ENCODE measurements at places on chromosomes 16 and 17. TPM values are rescaled to one million over a fixed set of nuclear protein-coding genes. Genes with fewer than 3 reads are reported as not detected.

- DNase-seq = no peak
Observed at GRCh38 chr16:56795011-56795410, 65.1 kb downstream of the NUP93 start.

C17orf78 gene
- total RNA-seq = not detected

GRCh38 chr17:17345294-17345597, 42.1 kb downstream of the NT5M start:
- no peak for DNase-seq

RHBDL1 gene
- 0.95 TPM for total RNA-seq

CCL13 gene
- total RNA-seq = 1.6 TPM

PDIA2 gene
- 1.1 TPM for total RNA-seq

TMEM238L gene
- total RNA-seq = 4.1 TPM

DNASE1L2 gene
- 0.74 TPM for total RNA-seq

TEN1 gene
- total RNA-seq = 13.9 TPM

DNA sequence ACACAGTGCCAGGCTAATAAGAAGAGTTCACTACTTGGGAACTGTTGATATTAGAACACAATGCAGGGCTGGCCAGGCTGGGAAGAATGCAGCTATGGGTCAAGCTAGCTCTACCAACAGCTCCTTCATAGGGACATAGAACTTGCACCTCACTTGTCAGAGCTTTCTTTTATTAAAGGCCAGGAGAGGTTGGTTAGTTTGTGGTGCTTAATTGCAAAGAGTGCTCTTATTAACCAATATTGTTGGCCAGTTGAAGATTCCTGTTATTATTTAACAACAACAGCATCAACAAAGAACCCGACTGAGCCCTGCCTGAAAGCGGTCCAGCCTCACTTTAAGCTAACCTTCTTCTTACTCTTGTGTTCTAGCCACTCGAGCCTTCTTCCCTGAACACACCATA, 43.4 kb upstream of the ANKFN1 start:
- DNase-seq = no peak

DNA sequence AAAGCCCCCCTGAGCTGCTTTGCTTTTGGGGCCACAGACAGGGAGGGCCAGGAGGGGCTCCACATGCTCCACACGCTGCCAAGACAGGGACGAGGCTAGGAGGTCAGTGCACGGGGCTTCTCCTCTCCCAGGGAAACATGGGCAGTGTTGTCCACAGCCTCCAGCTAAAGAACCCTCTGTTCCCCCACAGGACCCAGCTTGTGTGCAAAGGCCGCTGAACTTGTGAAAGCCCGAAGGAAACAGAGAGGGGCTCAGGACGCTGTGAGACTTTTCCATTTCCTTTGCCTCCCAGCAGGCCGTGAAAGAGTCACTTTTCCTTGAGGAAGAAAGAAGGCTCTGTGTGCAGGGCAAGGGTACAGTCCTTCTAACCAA, 9.7 kb downstream of the CDRT4 start:
- DNase-seq = peak; percentile 32

LRRC37A gene
- total RNA-seq = 4.5 TPM

VAT1L gene
- 33.2 TPM for total RNA-seq

DNA sequence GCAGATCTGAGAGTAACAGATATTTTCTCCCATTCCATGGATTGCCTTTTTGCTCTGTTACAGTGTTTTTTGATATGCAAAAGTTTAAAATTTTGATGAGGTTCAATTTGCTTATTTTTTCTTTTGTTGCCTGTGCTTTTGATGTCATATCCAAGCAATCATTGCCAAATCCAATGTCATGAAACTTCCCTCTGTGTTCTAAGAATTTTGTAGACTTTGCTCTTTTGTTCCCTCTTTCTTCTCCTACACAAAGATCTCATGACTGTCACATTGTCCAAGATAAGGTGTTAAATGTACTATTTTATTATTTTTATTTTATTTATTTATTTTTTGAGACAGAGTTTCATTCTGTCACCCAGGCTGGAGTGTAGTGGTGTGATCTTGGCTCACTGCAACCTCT, 18.9 kb upstream of the KCNH6 start:
- DNase-seq = no peak

TAT gene
- total RNA-seq = not detected

GRCh38 chr17:41442739-41443138, 2.0 kb upstream of the KRT38 start:
- DNase-seq = no peak

DNA sequence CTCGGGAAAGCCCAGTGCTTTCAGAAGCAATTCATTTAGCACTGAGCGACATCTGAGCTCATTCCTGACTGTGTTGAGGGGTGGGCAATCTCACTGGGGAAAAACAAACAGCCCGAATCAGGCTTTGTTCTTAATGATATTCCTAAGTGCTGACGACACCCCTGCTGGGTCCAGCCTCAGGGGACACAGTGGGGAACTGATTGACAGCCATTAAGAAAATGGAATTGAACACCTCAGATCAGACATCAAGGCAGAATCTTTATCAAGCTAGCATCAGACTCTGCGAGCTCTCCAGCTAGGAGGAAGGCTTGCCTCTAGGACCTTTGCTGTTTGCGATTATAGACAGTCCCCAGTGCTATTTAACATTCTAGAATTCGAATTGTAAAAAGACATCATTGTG, 22.5 kb upstream of the LYRM9 start:
- no peak for DNase-seq

GRCh38 chr16:56866955-56867830, 2.2 kb downstream of the SLC12A3 start:
- DNase-seq = no peak

TUFM gene
- 44.4 TPM for total RNA-seq

GRCh38 chr17:79670537-79671084, 59.8 kb upstream of the RBFOX3 start:
- no peak for DNase-seq

CD300H gene
- total RNA-seq = not detected

GRCh38 chr16:88974080-88974915, 2.7 kb downstream of the CBFA2T3 start:
- DNase-seq = no peak

- no peak for DNase-seq
Observed at GRCh38 chr16:11675561-11676511, 7.6 kb downstream of the SNN start.

DNA sequence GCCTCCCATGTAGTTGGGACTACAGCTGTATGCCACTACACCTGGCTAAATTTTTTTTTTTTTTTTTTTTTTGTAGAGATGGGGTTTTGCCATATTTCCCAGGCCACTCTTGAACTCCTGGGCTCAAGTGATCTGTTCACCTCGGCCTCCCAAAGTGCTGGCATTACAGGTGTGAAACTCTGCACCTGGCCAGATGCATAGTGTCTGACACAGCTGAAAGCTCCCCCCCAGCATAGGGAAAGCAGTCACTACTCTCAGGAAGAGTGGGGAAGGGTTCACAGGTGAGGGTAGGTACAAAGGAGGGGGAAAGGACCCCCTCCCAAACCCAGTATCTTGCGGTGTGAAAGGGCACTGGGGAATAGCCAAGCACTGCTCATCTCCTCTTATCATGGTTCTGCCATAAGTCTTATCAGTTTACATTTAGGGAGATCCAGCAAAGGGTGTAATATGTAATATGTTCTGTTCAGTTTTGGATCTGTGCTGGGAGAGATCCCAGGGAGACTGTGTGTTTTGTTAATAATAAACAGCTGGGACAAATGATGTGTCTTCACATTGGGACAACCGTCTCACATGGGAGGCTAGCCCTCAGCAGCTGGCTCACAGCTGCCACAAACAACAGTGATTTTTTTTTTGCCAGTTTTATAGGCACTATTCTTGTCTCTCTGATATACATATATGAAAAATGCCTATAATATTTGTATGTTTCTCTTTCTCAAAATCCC, 6.8 kb upstream of the CAVIN1 start:
- DNase-seq = no peak

TP53TG3C gene
- total RNA-seq = not detected

GRCh38 chr16:22386976-22387375, 12.6 kb upstream of the CDR2 start:
- DNase-seq = no peak

- DNase-seq = no peak
Observed at GRCh38 chr17:21458054-21458453, 81.9 kb downstream of the KCNJ12 start.

DNA sequence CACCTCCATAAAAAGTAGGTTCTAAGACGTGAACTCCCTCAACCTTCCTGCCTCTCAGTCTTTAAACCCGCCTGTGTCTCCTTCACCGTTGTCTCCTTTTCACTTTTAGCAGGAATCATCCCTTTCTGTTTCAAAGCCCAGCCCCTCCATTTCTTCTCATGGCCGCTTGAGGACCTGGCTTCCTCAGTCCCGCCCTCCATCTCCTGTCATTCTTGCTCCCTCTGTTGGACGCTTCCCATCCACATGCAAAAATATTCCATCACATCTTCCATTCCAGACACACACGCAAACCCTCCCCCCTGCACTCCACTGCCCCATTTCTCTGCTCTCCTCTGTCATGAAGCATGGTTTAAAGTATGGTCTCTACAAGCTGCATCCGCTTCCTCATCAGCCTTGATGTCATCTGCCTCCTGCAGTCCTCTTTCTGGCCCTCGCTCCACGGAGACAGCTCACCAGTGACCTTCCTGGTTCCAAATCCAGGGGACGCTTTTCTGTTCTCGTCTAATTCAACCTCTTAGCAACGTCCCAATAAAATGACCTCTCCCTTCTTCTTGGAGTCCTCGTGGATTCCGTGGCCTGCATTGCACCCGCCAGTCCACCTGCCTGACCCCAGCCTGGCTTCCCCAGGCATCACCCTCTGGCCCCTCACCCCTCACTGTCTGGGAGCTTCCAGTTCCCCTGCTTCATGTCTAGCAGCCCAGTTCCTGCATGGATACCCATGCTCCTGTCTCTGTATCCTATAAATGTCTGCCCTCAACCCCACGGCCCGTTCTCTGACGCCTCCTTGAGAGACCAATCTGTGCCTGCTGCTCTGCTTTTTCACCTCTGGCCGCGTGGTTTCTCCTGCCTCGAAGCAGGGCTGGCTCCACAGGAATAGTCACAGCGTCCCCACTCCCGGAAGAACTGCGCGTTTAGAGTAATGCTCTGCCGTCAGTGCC, 26.2 kb downstream of the ANKRD40 start:
- peak; percentile 77 for DNase-seq

- DNase-seq = no peak
Observed at GRCh38 chr16:84465154-84465553, 39.3 kb downstream of the MEAK7 start.

DNA sequence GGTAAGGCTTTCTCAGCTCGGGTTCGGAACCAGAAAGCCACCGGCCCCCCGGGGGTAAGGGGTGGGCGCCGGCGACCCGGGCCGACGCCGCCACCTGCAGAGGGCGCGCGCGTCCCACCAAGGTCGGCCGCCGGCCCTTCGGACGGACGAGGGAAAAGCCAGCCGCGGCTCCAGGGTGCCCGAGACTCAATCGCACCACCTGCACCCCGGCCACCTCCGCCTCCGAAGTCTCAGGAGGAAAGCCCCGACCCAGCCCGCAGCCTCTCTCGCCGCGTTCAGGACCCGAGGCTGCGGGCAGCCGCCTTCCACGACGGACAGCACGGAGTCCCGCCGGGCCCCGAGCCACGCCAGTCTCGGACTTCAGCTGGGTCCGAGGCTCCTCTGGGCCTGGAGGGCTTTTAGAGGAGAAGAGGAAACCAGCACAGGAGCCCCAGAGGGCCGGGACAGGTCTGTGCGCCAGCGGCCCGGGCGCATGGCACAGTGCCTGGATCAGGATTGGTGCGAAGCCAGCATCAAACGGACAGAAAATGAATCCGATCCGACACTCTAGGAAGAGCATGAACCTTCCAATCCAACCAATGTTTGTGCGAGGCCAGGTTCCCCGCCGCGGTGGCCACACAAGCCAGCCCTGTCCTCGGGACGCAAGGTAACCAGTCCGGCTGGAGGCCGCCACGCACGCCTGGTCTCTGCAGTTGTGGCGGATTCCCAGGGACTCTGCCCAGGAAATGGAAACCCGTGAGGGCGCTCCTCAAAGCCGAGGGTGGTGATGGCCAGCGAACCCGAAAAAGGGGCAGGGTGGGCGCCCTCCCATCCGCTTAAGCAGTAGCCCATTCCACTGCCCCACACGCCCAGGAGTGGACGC, 6.7 kb downstream of the CBX8 start:
- no peak for DNase-seq

KREMEN2 gene
- total RNA-seq = 0.11 TPM

Data from urinary bladder (tissue), 4 donors.